ENCODE measurements at places on chromosomes 1 and 21. TPM values are rescaled to one million over a fixed set of nuclear protein-coding genes. Genes with fewer than 3 reads are reported as not detected.

Gene NUP210L
- total RNA-seq: 0.30 TPM

GRCh38 chr21:41706263-41706639, 60.6 kb downstream of the RIPK4 start:
- H3K27ac ChIP-seq: no peak overlapping the region
- H3K4me1 ChIP-seq: no peaks in the 10 kb centered on the region
- no peaks in the 10 kb centered on the region for H3K27me3 ChIP-seq

DNA sequence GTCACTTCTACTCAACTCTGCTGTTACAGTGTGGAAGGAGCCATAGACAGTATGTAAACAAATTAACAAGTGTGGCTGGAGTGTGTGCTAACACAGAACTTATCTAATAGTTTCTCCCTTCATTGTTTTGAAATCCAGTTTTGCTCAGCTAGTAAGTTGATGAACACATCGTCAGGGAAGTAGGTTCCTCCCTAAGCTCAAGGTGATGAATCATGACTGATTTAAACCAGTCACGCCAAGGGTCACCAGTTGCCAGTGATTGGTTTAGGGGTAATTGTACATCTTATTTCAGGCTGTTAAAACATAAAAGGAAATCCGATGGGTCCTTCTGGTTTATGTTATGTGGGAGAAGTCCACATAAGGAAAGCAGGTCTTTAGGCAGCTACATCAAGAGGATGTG, 97.0 kb upstream of the CHODL start:
- H3K4me1 ChIP-seq: no peaks in the 10 kb centered on the region
- DNase-seq: no peak
- no peak overlapping the region for H3K27ac ChIP-seq
- no peak overlapping the region for H3K4me3 ChIP-seq
- no peaks in the 10 kb centered on the region for H3K27me3 ChIP-seq
- H3K36me3 ChIP-seq: no peaks in the 10 kb centered on the region

DNA sequence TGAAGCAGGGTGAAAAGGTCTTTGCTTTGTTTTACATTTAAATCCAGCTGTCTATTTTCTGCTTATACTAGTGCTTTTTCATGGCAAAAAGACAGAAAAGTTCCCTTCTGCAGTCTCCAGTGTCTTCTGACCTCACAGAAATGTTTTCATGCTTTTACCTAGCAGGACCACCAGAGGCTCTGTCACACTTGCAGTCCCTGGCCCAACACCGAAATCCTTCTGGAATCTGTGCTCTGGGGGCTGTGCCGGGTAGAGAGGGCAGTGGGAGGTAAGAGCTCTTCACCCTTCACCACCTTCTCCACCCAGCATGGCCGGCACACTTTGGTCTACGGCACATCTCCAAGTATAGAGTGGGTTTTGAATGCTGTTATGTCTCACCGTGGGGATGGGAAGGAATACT, 20.8 kb downstream of the GNAT2 start:
- H3K36me3 ChIP-seq: no peaks in the 10 kb centered on the region
- no peak overlapping the region for H3K27ac ChIP-seq

DNA sequence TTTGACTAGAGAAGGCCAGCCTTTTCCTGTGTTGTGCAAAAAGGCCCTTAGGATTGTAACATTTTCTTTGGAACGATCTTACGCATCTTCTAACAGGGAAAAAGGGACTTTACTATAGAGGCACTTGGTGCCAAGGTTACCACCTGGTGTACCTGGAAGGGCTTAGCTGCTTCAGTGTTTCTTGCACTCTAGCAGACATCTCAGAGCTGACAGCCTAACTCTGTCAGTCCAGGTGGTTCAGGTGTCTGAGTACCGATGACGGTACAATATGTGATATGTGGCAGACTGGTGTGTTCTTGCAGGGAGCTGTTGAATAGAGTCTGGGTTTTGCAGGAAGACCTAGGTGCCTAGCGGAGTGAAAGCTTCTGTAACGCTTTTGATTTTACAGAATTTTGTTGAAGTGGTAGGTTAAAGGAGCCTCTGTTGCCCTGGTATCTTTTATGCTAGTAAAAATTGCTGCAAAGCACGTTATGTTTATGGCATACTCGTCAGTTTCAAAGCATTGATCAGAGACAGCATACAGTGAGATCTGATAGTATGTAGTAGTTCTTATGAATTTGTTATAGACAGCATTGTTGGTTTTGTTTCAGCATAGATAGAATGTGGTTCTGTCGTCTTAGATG, 1.4 kb downstream of the MAGI3 start:
- H3K36me3 ChIP-seq: no peaks in the 10 kb centered on the region
- DNase-seq: no peak
- H3K27me3 ChIP-seq: no peaks in the 10 kb centered on the region
- H3K4me3 ChIP-seq: peak overlapping the region; percentile 100
- no peaks in the 10 kb centered on the region for H3K4me1 ChIP-seq
- peak overlapping the region; percentile 79 for H3K27ac ChIP-seq

Gene CRABP2
- total RNA-seq: 3.5 TPM

- H3K36me3 ChIP-seq: no peaks in the 10 kb centered on the region
- no peaks in the 10 kb centered on the region for H3K4me1 ChIP-seq
Observed at GRCh38 chr1:190377294-190377693, 100.4 kb downstream of the BRINP3 start.

Gene PIK3CD
- total RNA-seq: 12.2 TPM

Gene GJA9
- not detected for total RNA-seq

- no peak for DNase-seq
- peaks cover 4% of the 10 kb centered on the region for H3K4me1 ChIP-seq
- no peak overlapping the region for H3K4me3 ChIP-seq
- H3K36me3 ChIP-seq: no peaks in the 10 kb centered on the region
Observed at GRCh38 chr1:46444466-46444865, 45.2 kb upstream of the DMBX1 start.

Gene HJV
- total RNA-seq: not detected

GRCh38 chr1:36094621-36095061, 5.9 kb downstream of the ADPRS start:
- no peak overlapping the region for H3K27ac ChIP-seq
- peaks cover 5% of the 10 kb centered on the region for H3K36me3 ChIP-seq

DNA sequence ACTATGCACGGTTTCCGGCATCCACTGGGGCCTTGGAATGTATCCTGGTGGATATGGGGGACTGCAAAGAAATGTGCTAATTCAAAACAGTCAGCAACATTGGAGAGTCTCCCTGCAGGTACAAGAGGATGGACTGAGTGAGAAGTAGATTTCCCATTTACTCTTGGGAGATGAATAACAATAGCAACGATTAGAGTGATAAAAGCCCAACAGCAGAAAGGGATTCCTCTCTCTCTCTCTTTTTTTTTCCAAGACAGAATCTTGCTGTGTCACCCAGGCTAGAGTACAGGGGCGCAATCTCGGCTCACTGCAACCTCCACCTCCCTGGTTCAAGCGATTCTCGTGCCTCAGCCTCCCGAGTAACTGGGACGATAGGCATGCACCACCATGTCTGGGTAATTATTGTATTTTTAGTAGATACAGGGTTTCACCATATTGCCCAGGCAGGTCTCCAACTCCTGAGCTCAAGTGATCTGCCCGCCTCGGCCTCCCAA, 5.0 kb upstream of the SHCBP1L start:
- no peak overlapping the region for H3K4me3 ChIP-seq
- H3K4me1 ChIP-seq: no peaks in the 10 kb centered on the region
- no peak for DNase-seq
- H3K36me3 ChIP-seq: no peaks in the 10 kb centered on the region

Gene RXRG
- total RNA-seq: 3.3 TPM

- peaks cover 7% of the 10 kb centered on the region for H3K4me1 ChIP-seq
- no peak overlapping the region for H3K27ac ChIP-seq
- H3K27me3 ChIP-seq: no peaks in the 10 kb centered on the region
Observed at GRCh38 chr1:156859523-156860112, 701 bp upstream of the INSRR start.

Gene TTLL7
- 8.8 TPM for total RNA-seq

Gene GSTM5
- 3.1 TPM for total RNA-seq

Gene LRRC71
- total RNA-seq: 0.60 TPM

Gene NKAIN1
- total RNA-seq: not detected

Gene TMEM82
- not detected for total RNA-seq

GRCh38 chr21:39114871-39115575, 68.2 kb downstream of the PSMG1 start:
- H3K27me3 ChIP-seq: no peaks in the 10 kb centered on the region
- H3K4me1 ChIP-seq: peaks cover 5% of the 10 kb centered on the region
- no peak overlapping the region for H3K27ac ChIP-seq
- DNase-seq: no peak
- no peak overlapping the region for H3K4me3 ChIP-seq

GRCh38 chr1:153827168-153827964, 52.2 kb downstream of the SLC27A3 start:
- no peak overlapping the region for H3K27ac ChIP-seq
- DNase-seq: no peak
- H3K4me1 ChIP-seq: no peaks in the 10 kb centered on the region

All from tibial nerve (tissue), 4 donors.